ENCODE measurements at places on chromosomes 4 and X.

DNA sequence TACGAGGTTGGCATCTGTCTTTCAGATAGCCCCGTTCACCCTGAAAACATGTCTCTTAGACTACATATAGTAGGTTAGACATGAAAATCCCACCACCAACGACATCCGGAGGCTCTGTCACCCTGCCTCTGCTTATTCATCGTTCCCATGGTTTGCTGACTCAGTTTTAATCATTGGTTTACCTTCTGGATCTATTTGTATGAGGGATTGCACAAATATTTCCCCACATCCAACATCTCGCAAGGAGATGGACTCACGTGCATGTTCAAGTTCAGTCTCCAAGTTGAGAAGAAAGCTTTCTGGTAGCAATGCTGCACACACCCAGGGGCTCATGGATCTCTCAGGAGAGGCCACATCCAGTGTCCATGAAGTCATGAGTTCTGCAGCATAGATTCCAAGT, 10.8 kb downstream of the CETN2 start:
- DNase-seq: no peak

GRCh38 chr4:25608644-25609043, 47.0 kb upstream of the SLC34A2 start:
- no peak for DNase-seq

DNA sequence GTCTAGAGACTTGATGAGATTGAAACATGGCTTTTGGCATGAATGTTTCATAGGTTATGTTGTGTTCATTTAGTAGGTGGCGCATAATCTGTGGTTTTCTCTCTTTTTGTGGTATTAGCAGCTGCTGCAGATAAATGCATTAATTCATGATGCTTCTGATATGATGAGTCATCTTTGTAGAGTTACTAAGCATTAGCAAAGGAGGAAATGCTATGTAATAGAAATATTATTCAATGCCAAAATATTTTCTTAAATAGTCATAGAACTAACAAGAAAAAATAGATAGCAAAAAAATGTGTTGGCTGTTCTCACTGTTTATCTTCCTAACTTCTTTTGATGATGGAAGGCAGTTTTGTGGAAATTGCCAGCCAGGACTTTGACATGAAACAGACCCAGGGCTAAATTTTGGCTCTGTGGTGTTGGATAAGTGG, 3.6 kb downstream of the ZXDB start:
- no peak for DNase-seq

- no peak for DNase-seq
Measured at GRCh38 chr4:46081248-46081647, 42.6 kb downstream of the GABRG1 start.

GRCh38 chrX:12777670-12778069, 13.5 kb upstream of the PRPS2 start:
- DNase-seq: no peak

GRCh38 chr4:612052-612748, 13.2 kb upstream of the PDE6B start:
- no peak for DNase-seq
